ENCODE measurements at places on chromosomes 6 and 20.

DNA sequence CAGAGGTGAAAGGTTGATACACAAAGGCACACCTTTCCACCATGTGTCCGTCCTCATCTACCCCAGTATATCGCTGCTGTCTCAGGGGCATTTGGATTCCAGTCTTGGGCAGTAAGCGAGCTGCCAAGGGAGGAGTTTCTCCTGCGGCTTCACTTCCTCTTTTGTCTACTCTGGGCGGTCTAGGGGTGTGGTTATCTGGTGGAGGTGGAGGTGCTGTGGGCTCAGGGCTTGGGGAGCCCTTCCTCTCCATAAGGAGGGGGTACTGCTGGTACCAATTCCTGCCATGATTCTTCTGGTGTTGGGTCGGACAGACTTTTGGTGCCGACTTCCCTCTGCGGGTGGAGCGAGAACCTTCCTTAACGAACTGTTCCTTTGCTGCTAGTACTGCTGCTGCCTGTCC, 31.9 kb upstream of the FABP7 start:
- DNase-seq, result no peak

DNA sequence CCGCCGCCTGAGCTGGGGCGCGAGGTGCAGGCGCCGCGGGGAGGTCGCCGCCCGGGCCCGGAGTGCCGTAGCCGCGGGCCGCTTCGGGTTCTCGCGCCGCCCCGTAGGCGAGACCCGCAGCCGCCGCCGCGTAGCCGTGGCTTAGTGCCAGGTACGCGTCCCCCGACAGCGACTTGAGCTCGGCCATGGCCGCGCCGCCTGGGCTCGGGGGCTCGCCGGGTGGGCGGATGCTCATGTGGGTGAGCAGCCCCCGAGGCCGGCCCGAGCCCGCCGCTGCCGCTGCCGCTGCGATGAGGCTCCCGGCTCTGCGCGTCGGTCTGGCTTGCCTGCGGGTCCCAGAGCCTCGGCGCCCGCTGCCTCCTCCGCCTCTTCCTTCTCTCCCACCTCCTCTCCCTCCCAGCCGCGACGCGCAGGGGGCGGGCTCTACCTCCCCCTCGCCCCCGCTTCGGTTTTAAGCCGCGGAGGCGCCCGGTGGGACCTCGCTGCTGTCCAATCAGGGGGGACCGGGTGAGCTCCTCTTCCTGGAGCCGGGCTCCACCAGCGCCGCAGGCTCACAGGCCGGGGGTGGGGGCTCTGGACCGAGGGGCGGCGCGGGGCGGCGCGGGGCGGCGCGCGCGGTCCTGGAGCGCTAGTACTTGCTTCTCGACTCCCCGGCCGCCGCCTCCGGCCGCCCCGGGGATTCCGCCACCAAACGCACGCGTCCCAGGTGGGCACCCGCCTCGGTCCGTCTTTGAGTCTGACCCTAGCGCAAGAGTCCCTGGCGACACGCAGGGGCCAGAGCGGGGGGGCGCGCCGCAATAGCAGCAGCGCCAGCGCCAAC, at the start of gene BHLHE23:
BHLHE23 (minus strand) TSS at position 425 of the 820 bp plus-strand sequence; CDS start at position 235, 190 bp downstream.
- DNase-seq, result no peak

GRCh38 chr6:63525186-63525878, 46.9 kb upstream of the LOC128125822 start:
- DNase-seq, result no peak

DNA sequence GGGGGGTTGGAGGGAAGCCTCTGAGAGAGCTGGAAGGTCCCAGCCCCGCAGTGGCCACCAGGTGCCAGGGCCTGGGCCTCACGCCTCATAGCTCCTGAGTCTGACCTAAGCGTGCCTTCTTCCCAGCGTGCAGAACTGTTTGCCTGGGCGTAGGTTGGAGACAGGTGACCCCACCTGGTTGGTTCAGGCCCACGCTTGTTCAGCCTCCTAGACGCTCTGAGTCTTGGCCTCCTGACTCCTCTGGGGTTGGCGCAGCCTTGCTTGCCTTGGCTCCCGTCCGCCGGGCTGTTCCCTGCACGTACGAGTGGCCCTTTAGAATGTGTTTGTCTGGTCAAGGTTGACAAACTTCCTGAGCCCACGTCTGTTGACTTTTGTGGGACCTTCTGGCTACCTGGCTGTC, 70.8 kb downstream of the EYA2 start:
- no peak for DNase-seq

DNA sequence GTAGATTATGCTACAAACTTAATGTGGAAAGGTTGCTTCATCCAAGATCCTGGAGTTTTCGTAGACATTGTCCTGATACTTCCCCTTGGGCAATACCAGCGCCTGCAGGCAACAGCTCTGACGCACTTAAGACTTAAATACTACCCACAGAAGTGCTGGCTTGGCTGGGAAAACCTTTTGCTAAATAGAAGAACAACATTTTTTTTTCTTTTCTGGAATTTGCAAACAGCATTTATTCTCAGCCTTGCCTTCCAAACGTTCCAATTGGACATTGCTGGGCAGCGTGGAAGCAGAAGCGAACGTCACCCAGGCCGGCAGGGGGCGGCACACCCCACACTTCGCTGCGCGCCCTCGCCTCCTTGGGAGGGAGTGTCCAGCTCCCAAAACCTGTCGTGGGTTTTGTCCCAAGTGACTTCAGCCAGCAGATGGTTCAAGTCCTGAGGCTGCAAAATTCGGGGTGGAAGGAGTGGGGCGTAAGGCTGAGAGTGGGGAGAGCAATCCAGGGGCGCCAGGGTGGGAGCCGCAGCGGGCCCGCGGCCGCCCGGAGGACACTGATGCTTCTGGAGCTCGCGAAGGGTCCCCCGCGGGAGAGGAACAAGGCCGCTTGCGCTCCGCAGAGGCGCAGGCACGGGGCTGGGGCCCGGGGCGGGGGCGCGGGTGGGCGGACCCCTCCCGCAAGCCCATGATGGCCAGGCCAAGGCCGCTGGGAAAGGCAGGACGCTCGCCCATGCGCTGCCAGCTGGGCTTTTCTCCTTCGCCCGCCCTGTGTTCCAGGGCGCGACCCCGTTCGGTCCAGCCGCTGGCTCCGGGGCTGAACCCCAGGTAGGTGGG, 60.8 kb upstream of the MAP3K4 start:
- DNase-seq, result peak; percentile 66

DNA sequence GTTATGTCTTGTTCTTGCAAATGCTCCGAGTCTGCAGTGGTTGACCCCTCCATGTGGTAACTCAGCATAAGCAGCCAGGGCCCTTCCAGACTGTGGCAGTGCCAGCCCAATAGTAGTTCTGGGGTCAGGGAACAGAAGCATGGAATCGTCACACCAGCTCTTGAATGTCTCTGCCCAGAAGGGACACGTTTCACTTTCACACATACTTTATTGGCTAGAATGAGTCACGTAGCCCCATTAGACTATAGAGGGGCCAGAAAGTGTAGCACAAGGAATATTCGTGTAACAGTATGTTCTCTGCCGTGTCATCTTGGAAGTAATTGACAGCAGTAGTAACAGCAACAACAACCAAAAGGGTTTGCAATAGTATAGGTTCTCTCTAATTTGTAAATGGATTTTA, 254.7 kb downstream of the FARS2 start:
- DNase-seq, result no peak

DNA sequence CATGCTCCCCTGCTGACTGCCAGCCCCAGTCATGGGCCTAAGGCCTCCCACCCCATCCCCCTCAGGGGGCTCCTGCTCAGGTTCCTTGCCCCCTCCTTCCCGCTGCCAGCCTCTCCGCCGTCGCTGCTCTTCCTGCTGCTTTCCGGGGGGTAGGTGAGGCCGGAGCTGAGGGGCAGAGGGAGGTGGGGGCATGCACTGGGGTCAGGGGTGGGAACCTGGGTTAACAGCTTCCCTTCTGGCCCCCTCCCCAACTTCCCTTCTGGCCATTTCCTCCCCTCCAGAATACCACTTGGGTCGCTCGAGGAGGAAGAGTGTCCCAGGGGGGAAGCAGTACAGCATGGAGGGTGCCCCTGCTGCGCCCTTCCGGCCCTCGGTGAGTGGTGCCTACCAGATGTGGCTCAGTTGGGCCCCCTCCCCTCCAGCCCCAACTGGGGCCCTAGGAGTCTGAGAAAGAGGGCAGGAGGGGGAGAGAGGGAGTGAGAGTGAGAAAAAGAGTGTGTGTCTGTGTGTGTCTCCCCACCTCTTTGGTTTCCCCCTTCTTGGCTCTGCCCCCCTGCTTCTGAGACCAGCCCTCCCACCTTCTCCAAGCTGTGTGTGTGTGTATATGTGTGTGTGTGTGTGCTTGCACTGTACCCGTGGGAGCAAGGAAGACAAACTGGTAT, 12.1 kb downstream of the SYNGAP1 start:
- no peak for DNase-seq

DNA sequence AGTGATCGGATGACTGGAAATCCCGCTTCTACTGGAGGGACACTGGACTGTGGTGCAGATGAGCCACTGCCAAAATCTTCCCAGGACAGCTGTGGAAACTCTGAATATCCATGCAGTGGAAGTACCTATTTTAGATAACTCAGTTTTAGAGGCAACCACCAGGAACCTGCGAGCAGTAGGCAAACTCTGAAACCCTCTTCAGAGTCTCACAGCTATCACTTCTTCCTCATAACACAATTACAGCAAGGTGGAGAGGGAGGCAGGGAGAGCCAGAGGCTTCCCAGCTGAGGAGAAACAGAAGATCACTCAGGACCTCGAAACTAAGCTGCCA, 322.8 kb upstream of the NT5E start:
- no peak for DNase-seq

GRCh38 chr20:50953196-50953595, 5.1 kb downstream of the DPM1 start:
- no peak for DNase-seq

GRCh38 chr6:21158873-21159272, 434.7 kb upstream of the SOX4 start:
- DNase-seq, result no peak

- peak; percentile 80 for DNase-seq
These were observed 43.5 kb downstream of the TTI1 start for GRCh38 chr20:37989601-37990295.

GRCh38 chr6:163526346-163526745, 111.8 kb downstream of the QKI start:
- no peak for DNase-seq

- DNase-seq, result no peak
These were observed at the start of gene NKAIN4 for GRCh38 chr20:63254232-63254605. NKAIN4 (minus strand) TSS chr20:63254463; CDS start chr20:63254450, 13 bp downstream.

GRCh38 chr6:75727206-75727605, 21.8 kb upstream of the MYO6 start:
- DNase-seq, result no peak

DNA sequence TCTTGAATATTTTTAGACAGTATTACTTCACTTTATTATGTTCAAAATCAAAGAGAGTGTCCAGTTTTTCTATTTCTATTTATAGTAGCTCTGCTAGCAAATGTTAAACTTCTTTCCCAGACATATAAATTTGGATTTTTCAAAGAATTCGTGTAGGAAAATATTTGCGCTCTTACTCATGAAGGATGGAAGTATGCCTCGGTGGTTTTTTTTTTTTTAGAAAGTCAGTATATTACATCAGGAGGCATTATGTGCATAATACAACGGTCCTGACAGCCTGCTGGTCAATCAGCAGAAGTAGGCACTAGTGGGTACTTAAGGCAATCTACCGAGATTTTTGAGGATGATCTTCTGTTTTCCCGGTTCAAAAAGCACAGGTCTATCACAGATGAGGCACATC, 249.3 kb downstream of the TBX18 start:
- no peak for DNase-seq

- DNase-seq, result peak; percentile 43
These were observed 94.5 kb upstream of the PTPN1 start for GRCh38 chr20:50415516-50416268.

DNA sequence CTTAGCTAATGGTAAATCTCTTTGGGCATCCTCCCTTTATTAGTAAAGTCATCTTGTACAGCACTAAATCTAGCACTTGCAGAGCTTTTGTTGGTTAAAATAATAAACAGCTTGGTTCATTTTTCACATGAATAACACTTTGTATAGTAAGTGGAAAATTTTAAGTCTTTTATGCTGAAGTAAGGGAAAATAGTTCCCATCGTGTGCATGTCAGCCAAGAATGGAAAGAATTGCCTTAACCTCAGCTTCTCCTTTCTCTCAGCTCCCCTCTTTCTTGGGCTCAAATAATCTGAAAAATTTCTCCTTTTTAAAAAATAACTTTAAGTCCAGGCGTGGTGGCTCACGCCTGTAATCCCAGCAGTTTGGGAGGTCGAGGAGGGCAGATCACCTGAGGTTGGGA, 16.6 kb downstream of the SNRPC start:
- no peak for DNase-seq

DNA sequence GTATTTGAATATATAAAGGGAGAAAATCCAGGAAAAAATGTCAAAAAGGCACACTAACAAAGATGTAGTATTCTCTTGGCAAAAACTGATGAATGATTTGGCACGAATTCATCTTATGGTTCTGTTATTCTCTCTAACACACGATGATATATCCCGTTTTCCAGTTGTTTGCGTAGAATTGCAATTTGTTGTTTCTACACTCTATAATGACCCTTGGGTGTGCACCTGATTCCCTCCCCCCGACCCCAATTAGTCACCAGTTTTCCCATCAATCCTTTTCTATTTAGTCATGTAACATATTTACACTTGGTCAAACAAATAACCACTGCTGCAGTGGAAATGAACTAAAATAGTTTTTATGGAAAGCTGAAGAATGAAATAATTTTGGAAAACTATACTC, 1.5 kb upstream of the ARID1B start:
- no peak for DNase-seq

DNA sequence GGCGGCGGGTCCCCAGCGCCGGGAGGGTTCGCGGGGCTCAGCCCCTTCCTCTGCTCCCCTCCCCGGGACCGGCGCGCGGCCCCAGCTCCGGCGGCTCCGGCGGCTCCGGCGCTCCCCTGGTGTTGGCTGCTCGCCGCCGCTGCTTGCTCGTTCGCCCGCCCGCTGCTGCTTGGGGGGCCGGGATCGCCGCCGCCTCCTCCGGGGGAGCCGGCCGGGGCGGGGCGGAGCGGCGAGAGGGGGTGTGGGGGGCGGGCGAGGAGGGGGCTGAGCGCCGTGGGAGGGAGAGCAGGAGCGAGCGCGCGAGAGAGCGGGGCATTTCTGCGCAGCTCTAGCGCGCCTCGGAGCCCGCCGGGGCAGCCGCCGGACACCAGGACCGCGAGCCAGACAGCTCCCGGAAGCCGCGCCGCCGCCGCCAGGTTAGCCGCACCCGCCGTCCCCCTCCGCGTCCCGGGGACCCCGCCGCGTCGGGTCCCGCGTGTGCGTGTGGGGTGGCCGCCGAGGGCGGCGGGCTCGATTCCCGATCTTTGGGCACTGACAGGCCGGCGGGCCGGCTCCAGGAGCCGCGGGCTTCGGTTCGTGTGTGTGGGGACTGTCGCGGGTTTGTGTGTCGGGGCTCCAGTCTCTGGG, 62.0 kb upstream of the EPB41L1 start:
- DNase-seq, result no peak

GRCh38 chr20:48400009-48400408, 427.8 kb downstream of the PREX1 start:
- DNase-seq, result no peak

- DNase-seq, result no peak
These were observed 16.1 kb downstream of the NCOA7 start for GRCh38 chr6:125806813-125807212.

Measured in cerebellar cortex (tissue), 1 donor.